SK-N-SH treated with all-trans-retinoic acid at 6 μM for 48 hours (cell line): ENCODE measurements at places on chromosomes 4 and X.

GRCh38 chr4:185201977-185202962 is 1.5 kb downstream of the CFAP97 start:
- peak; percentile 18 for ATAC-seq

- no peak for ATAC-seq
Measured at GRCh38 chrX:11537141-11537540, 128.6 kb downstream of the ARHGAP6 start.

GRCh38 chr4:189826657-189827056 is 114.0 kb upstream of the FRG1 start:
- ATAC-seq = peak; percentile 54

DNA sequence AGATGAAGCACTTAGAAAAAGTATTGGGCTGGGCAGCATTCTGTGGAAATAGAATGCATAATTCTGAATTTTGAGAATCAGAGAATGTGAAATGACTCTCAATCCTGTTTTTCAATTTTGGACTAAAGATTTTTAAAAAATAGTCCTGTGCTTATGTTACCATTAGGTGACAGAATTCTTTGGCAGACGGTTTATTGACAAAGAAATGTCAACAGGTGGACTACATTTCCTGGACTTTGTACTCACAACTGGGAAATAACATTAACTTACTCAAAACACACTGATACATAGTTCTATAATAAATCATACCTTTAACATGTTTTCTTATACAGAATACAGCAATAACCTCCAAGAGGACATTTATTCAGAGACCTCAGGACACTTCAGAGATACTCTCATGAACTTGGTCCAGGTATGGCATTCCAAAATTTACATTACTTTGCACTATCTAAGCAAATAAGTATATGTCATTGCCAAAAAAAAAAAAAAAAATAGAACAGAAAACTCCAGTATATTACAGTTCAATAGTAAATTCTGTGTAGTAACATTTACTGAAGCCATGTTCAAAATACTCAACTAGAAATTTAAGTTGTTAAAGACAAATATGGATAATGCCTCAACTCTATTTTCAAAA is 72.7 kb downstream of the ANXA10 start:
- ATAC-seq = no peak

DNA sequence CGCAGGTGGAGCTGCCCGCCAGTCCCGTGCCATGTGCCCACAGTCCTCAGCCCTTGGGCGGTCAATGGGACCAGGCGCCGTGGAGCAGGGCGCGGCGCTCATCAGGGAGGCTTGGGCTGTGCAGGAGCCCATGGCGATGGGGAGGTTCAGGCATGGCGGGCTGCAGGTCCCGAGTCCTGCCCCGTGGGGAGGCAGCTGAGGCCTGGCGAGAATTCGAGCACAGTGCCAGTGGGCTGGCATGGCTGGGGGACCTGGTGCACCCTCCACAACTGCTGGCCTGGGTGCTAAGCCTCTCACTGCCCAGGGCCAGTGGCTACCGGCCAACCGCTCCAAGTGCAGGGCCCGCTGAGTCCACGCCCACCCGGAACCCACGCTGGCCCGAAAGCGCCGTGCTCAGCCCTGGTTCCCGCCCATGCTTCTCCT is 646.5 kb downstream of the GABRG1 start:
- ATAC-seq = no peak

GRCh38 chr4:143883529-143883928 is 21.8 kb downstream of the GYPE start:
- no peak for ATAC-seq

- ATAC-seq = no peak
Measured at GRCh38 chr4:189261475-189261874, 679.2 kb upstream of the FRG1 start.

DNA sequence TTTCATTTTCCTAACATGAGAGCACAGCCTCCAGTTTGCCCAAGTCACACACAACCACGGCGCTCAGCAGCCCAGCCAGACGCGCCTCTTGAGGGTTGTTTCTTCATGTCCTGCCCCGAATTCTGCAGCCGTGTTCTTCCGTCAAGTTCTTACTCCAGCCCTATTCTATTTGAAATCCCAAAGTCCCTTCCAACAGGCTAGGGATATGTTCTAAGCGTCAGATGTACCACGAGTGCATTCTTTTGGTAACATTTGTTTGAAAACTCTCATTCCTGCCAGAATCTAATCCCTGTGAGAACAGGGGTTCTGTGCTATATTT is 23.1 kb downstream of the ACSL1 start:
- no peak for ATAC-seq

- ATAC-seq = no peak
Measured at GRCh38 chr4:40206426-40206825, 9.6 kb downstream of the RHOH start.

- no peak for ATAC-seq
Measured at GRCh38 chrX:11535156-11535919, 130.4 kb downstream of the ARHGAP6 start.

GRCh38 chr4:80252953-80253352 is 13.5 kb upstream of the FGF5 start:
- no peak for ATAC-seq

- no peak for ATAC-seq
Measured at GRCh38 chrX:38018766-38019425, 12.5 kb downstream of the SYTL5 start.

DNA sequence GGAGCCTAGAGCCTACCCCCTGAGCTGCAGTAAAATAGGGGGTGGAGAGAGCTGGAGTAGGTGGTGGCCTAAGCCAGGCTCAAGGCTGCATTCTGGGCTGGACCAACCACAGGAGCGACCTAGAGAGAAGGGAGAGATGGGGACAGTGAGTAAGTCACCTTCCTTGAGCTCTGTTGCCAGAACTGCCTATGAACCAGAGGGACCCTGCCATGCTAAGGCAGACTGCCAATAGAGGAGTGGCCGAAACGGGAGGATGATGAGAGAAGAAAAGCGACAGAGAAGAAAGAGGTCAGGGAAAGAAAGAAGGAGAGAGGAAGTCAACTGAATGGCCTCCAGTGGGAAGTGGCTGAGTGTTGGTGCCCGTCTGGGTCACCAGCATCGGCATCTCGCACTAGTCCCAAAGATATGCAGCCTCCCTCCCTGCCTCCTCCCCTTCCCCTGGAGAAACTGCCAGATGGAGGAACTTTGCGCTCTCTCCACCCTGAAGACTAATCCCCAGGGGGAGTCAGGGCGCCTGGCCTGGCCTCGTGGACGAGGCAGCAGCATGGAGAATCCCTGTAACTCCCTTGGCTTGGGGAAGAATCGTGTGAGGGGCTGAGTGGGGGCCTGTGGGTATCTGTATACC is 28.8 kb downstream of the ELF4 start:
- no peak; the same call in 2 of the 3 replicates for ATAC-seq

- ATAC-seq = peak; percentile 45
Measured at GRCh38 chrX:75156531-75156945, 455 bp upstream of the ABCB7 start.

DNA sequence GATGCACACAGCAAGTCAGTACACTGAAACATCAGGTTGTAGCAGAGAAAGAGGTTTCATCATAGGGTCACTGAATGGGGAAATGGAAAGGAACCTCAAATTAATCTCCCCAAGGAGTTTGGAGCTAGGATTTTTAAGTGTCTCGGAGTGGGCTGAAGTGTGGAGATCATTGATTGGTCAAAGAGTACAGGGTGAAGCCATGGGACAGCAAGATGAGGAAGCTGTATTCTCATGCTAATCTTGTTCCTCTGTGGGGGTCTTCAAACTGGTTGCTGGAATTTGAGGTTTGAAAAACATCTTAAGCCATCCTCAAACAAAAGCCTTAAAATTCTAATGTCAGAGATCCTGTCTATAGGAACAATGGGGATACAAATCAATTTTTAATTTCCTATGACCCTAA is 78.8 kb upstream of the TEX13A start:
- no peak for ATAC-seq

- ATAC-seq = no peak
Measured at GRCh38 chr4:92600638-92601037, 296.9 kb downstream of the GRID2 start.

GRCh38 chrX:55908661-55909212 is 191.2 kb downstream of the RRAGB start:
- ATAC-seq = peak; percentile 81

DNA sequence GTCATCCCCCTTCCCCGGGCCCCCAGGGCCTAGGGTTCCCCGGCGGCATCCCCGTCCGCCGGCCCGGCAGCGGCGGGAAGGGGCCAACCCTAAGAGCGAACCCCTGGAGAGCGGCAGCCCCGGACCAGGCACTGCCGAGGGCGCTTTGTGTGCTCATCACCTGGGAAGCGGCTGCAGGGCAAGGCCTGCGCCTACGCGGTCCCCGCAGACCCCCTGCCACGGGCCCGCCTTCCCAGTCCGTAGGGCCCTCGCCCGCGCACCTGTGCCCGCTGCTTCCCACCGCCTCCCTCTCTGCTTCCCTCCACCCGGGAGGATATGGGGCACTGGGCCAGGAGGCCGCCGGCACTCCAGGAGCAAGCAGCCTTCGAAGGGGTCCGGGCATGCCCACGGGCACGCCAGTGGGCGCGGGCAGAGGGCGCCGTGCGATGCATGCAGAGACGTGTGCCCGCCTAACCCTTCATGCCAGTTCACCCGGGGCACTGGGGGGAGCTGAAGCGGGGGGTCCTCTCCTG is 2.6 kb downstream of the FLNA start:
- no peak for ATAC-seq

GRCh38 chrX:130321550-130321949 is 18.2 kb upstream of the SLC25A14 start:
- ATAC-seq = no peak

GRCh38 chrX:98289726-98290125 is 1406.0 kb downstream of the RPA4 start:
- no peak for ATAC-seq

DNA sequence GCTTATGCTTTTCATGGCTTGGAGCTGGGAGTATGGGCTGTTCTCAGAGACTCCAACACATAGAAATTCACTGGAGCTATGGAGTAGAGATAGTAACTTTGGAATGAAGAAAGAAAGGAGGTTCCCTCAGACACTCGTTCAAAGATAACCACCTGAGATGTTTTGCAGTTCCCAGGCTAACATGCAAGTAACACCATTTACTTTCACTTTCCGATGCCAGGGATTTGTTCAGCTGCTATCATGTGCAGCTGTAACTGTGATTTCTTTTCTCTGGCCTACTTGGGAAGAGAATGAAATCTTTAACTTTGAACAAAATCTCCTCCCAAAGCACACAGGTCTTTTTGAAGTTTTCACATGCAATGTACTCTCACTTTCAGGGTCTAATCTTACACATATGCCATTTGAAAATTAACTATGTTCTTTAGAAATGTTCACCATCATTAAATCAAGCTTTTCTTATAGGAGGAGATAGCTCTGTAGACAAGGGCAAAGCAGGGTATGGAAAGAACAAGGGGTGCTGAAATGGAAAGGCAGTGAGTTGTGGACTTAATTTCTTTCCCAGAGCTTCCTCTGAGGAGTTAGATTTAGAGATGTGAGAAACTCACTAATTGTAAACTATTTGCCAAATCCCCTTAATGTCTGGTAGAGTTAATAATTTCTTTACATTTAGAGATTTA is 514.3 kb downstream of the PDHA2 start:
- ATAC-seq = peak; percentile 56; the same call in 2 of the 3 replicates

GRCh38 chrX:46796574-46797191 is 37.8 kb upstream of the SLC9A7 start:
- ATAC-seq = peak; percentile 90

DNA sequence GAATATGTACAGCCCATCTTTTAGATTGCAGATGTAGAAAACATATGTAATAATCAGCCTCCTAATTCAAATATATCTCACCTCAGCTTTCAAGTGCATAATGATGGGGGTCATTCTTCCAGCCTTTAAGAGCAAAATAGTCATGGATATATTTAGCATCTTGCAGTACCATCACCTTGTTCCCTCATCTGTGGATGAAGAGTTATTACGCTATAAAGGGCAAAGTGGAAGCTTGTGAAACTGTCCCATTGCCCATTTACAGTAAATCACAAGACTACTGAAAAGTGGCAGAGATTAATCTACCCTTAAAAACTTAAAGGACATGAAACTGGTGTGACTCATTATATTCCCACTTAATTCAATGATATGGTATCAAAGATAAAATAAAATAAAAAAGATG is 979.7 kb upstream of the HS3ST1 start:
- no peak for ATAC-seq

- peak; percentile 87 for ATAC-seq
Measured at GRCh38 chrX:83845397-83845796, 15.5 kb upstream of the CYLC1 start.

GRCh38 chr4:37685161-37685822 is 884 bp downstream of the RELL1 start:
- ATAC-seq = no peak

- no peak for ATAC-seq
Measured at GRCh38 chrX:109770780-109771179, 37.7 kb upstream of the ACSL4 start.

GRCh38 chr4:62457356-62457755 is 1257.2 kb downstream of the ADGRL3 start:
- ATAC-seq = no peak

GRCh38 chr4:187840814-187841213 is 154.8 kb upstream of the ZFP42 start:
- no peak for ATAC-seq

DNA sequence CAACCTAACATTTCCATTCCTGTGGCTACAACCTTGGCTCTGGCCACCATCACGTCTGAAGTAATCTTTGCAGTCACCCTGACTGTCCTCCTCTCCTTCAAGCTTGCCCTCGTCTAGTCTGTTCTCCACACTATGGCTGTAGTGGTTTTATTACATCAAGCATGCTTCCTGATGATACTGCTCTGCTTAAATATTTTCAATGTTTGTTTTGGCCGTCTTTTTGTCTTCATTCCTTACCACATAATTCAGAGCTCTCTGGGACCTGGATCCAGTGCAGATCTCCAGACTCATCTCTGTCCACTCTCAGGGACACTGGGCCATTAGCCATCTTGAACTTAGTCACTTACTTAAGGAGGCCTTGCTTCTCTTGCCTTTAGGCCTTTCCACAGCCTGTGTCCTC is 27.7 kb upstream of the FREM3 start:
- peak; percentile 88 for ATAC-seq

DNA sequence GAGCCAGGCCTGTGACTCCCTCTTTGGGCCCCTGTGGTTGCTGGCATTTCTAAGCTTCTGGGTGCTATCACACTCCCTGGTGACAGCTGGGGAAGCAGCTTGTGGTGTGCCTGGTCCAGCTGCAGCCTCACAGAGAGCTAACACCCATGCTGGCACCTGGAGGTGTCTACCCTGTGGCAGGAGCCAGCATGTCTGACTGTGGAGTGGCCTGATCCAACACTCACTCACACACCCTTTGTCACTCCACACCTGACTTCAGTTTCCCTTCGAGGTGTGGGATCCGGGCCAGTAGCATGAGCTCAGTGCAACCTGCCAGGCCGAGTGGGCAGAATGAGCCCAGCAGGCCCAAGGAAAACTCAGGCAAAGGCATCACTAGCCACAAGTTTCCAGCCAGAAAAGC is 67.5 kb downstream of the TECRL start:
- no peak for ATAC-seq
